Activated naive CD8-positive, alpha-beta T cell treated with anti-CD3 and anti-CD28 coated beads, Interleukin-2, amount 50 U/mL, for 24 hours (primary cell): ENCODE measurements at places on chromosomes 1 and 21.

GRCh38 chr1:181262069-181262468 lies 173.6 kb downstream of the IER5 start:
- no peak for DNase-seq

GRCh38 chr1:30834253-30834652 lies 74.3 kb downstream of the SDC3 start:
- no peak for DNase-seq

DNA sequence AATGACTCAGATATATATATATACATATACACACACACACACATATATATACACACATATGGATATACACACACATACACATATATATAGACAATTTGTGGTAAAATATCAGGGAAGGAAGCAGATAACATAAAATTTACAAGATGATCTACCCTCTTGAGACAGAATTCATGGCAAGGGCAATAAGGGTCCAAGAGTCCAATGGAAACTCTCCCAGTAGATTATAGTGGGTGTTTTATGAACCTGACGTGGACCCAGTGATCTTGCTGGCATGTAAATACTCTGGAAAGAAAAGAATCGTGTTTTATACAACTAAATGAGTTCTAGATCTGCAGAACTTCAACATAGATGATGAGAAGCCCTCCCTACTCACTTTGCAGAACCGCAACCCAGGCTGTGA lies 49.3 kb downstream of the DENND1B start:
- no peak for DNase-seq

GRCh38 chr1:76418531-76418930 lies 344.0 kb downstream of the ST6GALNAC3 start:
- DNase-seq = no peak

- no peak for DNase-seq
Observed at GRCh38 chr1:220113136-220113695, 19.3 kb downstream of the IARS2 start.

DNA sequence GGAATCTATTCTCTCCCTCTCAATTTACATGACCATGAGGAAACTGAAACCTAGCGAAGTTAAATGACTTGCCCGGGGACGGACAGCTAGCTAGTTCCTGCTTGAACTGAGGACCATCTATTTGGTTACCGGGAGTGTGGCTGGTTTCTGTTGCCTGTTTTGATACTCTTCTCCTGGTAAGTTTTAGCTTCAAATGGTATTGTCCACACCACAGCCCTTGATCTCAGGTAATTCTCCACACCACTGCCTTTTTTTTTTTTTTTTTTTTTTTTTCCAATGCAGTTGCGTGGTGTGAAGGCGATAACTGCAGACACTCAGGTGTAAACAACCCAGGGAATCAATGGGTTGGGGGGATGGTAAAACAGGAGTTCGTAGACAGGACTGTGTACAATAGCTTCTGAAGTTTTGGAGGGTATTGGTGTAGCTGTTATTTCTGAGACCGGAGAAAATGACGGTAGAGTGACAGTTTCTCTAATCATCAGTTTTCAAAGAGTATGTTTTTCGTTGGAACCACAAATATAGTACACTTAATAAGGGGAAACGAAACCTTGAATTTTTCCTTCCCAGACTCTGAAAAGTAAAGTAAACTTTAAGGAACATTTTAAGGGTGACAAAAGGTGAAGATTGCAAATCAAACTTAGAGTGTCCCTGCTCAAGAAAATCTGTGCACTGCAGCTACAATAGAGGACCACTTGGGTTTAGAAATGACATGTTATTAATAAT lies 125.3 kb upstream of the CACYBP start:
- no peak for DNase-seq

- DNase-seq = peak; percentile 52
Observed at GRCh38 chr1:15352128-15352957, 57.3 kb upstream of the EFHD2 start.
